Karpas-422 (cell line): ENCODE measurements at places on chromosomes 5 and 9. TPM values are rescaled to one million over a fixed set of nuclear protein-coding genes. Genes with fewer than 3 reads are reported as not detected.

The SV2C gene
- total RNA-seq = not detected in 2 replicates

DNA sequence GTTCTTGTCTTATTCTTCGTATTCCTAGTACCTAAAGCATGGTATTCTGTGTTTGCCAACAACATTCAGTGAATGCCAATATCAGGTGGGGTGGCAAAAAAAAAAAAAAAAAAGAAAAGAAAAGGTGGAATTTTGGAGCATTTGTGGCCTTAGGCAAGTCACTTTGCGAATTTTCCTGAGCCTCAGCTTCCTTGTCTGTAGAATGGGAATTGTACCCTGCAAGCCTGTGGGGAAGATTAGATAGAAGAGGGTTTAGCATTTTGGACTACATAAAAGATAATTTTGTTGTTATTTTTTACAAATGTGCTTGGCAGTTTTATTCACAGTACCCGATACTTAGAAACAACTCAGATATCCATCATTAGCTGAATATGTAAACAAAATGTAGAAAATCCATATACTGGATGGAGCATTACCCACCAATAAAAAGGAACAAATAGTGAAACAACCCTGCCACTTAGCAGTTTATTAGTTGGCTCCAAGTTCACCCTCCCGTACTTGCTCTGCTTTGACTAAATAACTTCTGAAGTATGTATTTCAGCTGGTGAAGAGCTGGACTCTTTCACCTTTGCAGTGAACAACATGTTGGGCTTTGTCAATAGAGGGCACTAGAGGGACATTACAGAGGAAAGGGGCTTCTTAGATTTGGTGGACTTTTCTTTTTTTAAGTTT lies 13.6 kb downstream of the UBE2D2 start:
- peak; percentile 82 for DNase-seq

- DNase-seq = no peak
These were observed 137.8 kb downstream of the CEMIP2 start for GRCh38 chr9:71630377-71630995.

GRCh38 chr5:180041301-180042274 lies 30.0 kb downstream of the RNF130 start:
- no peak for DNase-seq

GRCh38 chr5:31563216-31563615 lies 31.1 kb downstream of the C5orf22 start:
- DNase-seq = no peak

- no peak for DNase-seq
These were observed 64.0 kb downstream of the NSUN2 start for GRCh38 chr5:6568889-6569288.
